Germinal center (tissue), 1 donor: ENCODE measurements at places on chromosomes 6 and 20.

GRCh38 chr20:47905628-47906347 is 120.5 kb upstream of the SULF2 start:
- DNase-seq, result no peak

DNA sequence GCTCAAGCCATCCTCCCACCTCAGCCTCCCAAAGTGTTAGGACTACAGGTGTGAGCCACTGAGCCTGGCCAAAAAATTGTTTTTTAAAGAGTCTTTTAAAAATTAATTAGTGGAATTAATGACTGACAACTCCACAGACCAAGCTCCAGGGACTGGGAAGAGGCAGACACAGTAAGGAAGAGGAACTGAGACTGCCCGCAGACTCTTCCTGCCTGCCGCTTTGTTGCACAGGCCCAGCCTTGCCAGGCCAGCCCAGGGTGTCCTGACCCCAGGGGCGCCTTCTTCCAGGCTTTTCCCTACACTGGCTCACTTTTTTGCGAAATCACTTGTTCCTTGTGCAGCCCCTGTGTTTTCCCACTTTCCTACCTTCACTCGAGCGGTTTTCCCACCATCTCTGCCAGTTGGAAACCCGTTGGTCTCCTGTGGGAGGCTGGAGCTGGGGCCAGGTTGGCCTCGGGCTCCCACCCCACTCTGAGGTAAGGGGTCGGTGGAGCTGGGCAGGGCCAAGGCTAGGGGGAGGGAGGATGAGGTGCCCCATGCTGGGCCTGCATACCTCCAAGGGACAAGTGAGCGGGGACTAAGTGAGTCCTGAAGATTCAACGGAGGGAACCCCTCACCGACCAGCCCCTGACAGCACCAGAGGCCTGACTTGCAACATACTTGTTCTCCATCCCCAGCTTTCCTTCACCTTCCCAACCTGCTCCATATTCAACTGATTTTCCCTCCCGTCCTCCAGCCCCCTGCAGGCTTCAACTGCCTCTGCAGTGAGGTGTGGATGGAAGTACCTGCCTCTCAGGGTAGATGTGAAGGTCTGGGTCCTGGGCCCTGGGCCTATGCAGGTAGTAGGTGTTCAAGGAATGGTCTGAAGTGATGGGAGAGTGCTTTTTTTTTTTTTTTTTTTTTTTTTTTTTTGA is 23.5 kb upstream of the SMIM29 start:
- DNase-seq, result no peak

DNA sequence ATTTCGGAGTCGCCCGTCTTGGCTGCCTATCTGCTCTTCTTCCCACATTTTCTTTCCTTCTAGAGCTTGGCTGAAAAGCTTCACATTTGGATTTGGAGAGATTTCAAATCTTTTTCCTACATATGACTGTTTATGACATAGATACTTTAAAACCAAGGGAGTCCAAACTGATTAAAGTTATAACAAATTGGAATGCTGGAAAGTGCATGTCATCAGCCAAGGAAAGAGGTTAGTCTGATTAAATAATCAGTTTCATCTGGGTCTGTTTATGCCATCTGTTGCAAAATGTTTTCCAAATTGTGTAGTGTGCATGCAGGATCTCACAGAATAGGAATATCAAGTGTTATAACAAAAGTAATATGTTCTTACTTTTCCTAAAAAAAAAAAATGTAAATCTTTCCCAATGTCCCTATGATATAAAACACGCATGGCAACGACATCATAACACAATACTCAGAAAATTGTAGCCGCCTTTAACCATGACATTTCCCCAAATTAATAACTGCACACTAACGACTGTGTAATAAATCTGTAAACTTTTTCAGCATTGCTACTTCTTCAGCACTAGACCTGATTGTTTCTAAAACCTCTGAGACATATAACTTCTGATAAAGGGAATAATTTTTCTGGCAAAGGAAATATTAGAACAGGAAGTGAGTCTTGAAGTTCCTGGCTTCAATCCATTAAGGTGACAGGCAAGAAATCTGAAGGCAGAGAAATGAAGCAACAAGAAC is 230.2 kb upstream of the FOXQ1 start:
- no peak for DNase-seq

DNA sequence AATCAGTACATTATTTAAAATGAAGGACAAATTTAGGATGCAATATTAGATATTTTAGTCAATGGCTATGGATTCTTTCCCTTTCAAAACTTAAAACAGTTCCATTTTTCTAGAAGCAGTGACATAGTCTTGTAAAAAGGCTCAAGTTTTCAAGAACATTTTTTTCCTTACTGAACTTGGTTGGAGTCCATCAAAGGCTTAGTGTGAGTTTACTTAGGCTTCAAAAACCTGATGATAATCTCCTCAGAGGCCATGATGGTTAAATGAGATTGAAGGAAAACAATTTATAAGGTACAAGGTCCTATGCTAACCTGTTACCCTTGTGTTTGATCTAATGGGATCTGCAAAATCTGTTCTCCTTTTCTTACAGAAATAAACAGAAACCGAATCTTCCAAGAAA is 531.8 kb downstream of the UTRN start:
- no peak for DNase-seq

- DNase-seq, result peak; percentile 64
Observed at GRCh38 chr6:16420715-16421461, 182.5 kb downstream of the GMPR start.
